ENCODE measurements at places on chromosomes 3 and 15.

DNA sequence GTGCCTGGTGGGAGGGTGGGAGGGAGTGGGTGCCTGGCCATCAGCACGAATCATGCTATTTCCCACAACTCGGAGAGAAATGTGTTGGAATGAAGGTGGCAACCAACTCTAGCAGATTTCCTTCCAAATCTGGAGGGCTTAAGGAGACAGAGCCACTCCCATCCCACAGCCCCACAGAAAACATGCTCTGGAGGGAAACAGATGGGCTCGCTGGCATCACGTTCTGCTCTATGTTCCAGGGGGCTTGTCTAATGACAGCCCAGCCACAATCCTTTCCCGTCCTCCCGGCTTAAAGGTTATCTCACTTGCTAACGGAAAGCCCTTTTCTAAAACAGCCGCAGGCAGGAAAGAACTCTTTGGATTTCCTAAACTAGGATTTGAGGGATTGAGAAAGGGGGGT lies 65.3 kb downstream of the ADAMTS17 start:
- no peak for DNase-seq

DNA sequence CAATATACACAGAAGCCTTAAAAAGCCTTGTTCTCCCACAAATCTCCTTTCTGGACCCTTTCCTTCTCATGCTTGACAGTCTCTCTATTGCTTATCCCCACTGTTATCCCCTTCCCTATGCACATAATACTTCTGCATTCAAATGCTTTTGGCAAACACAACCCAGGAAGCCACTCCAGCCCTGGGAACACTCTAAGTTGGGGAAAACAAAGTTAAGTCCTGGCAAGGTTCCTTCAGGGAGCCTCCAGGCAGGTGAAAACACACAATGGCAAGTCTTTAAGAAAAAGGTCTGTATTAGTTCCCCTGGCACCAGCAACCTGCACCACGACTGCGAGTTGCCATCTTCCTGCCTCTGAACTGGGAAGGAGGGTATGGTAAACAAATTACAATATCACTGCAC lies 19.7 kb upstream of the GANC start:
- DNase-seq: no peak

DNA sequence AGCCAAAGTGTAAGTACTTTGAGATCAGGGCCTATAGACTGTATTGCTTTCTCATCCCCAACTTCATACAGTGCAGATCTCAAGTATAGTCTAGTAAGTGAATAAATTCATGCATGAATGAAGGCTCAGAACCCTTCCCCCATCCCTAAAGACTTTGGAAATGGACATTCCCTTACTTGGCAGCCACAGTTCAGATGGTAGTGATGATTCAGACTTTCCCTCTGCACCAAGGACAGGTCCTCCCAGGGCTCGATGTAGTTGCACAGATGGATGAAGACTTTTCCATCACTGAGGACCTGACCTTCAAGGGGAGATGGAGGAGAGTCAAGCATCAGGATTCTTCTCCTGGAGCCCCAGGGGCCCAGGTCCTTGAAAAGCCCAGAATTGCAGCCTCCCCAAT lies 4.6 kb downstream of the TIMP4 start:
- no peak for DNase-seq

DNA sequence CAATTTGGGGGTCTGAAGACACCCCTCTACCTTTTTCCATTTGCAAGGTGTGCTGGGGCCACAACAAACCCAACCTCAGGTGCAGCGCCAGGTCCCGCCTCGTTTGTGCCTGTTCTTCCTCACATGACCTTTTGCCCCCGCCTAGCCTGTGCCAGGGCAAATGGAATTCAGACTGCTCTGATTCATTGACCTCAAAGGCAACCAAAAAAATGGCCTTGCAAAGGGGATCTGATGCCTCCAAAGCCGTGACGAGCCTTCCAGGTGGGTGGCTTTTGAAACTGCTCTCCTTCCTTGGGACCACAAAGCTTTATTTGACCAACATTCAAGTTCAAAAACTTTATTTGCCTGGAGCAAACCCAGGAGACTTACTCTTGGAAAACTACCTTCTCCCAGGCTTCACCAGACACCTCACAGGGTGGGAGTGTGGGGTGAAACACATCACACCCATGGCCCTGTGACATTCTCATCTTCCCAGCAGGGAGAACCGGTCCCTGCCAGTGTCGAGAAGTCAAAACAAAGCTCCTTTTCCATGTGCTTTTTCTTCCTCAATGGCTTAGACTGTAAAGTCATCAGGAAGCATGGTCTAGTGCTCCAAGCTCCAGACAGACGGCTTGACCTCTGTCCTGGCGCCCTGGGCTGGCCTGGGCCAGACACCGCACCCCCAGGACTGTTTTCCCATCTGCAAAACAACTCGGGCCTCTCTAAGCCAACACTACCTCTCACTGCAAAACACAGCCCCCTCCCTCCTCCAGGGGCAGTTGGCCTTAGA lies 103.9 kb upstream of the HES1 start:
- no peak for DNase-seq

GRCh38 chr15:78449220-78449999 lies 11.4 kb downstream of the IREB2 start:
- no peak for DNase-seq

- no peak for DNase-seq
Measured at GRCh38 chr3:195771646-195772300, 40.0 kb downstream of the MUC4 start.

- DNase-seq: no peak
Measured at GRCh38 chr3:116285781-116286421, 159.4 kb downstream of the LSAMP start.

GRCh38 chr15:36843822-36844221 lies 256.5 kb downstream of the MEIS2 start:
- no peak for DNase-seq

DNA sequence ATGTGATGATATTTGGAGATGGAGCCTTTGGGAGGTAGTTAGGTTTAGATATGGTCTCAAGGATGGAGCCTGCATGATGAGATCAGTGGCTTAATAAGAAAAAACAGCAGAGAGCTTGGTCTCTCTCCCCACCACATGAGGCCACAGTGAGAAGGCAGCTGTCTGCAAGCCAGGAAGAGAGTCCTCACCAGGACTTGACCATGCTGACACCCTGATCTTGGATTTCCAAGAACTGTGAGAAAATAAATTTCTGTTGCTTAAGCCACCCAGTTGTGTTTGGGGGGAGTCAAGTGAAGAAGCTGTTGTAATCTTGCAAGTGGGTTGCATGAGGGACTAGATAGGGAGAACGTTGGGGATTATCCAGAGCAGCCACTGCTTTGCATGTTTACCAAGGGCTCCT lies 62.3 kb upstream of the TNFAIP8L3 start:
- no peak for DNase-seq

GRCh38 chr3:133479895-133480669 lies 80.2 kb downstream of the BFSP2 start:
- no peak for DNase-seq
